Activated CD4-positive, CD25-positive, alpha-beta regulatory T cell (primary cell): ENCODE measurements at places on chromosomes 12 and 14.

DNA sequence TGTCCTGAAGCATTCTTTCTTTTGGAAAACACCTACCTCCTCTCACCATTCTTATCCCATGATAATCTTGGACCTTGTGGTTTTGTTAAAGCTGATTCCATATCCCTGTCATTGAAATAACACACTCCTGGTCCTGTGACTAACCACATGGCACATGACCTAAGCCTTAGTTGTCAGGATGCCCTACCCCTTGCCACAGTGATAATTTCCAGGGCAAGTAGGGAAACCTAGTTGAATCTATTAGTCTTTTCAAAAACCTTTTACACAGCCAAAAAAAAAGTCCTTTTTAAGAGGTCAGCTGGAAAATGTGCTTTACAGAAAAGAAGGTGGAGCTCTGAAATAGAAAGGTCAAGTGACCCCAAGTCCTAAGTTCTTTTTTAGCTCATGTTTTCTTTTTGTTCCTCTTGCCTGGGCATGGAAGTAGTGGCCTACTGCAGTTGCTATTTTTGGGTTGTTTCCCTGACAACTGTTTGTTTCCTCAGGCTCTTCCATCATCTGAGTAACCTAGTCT lies 608.4 kb downstream of the LRFN5 start:
- no peak for DNase-seq

DNA sequence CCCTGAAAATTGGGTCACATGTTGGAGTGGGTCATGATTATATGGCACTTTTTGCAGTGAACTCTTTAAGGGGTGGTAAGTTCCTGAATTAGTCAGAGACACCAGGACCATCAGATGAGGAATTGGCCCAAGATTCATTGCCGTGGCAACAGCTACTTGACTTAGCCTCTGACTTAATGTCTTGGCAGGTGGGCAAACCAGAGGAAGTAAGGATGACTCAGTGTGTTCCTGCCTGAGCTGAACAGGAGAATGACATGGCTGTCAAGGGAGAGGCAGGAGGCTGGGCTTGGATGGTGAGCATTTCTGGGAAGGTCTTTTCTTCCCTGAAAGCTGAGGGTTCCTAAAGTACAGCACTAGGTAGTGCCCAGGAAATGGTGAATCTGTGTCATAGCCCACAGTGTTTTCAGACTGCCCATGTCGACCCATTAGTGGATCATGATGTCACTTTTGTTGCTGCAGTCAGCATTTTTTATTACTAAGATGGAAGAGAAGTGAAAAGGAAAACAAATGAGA lies 170.1 kb upstream of the PWP1 start:
- DNase-seq, result no peak

DNA sequence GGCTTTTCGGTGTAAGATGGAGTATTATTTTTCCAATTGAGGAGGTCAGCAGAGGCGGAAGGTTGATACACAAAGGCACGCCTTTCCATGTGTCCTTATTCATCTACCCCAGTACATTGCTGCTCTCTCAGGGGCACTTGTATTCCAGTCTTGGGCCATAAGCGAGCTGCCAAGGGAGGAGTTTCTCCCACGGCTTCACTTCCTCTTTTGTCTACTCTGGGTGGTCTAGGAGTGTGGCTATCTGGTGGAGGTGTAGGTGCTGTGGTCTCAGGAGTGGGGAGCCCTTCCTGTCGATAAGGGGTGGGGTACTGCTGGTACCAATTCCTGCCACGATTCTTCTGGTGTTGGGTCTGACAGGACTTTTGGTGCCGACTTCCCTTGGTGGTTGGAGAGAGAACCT lies 73.4 kb downstream of the GAS2L3 start:
- no peak for DNase-seq

GRCh38 chr14:19918553-19919264 lies 1.7 kb upstream of the OR4K5 start:
- no peak for DNase-seq

DNA sequence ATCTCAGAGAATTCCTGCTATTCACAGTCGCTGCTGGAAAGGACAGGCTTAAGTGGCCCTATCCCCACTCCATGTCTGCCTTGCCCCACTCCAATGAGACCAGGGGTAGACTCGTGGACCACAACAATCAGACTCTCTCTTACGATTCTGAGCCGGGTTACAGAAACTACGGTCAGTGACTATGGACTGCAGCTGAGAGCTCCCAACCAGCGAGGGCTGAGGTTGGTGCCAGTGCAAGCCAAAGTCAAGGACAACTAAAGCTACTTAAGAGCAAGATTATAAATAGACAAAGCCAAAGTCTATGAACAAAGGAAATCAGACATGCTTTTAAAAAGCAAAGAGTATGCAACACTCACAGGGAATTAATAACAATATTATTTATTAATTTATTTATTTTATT lies 18.3 kb upstream of the AMIGO2 start:
- DNase-seq, result no peak

DNA sequence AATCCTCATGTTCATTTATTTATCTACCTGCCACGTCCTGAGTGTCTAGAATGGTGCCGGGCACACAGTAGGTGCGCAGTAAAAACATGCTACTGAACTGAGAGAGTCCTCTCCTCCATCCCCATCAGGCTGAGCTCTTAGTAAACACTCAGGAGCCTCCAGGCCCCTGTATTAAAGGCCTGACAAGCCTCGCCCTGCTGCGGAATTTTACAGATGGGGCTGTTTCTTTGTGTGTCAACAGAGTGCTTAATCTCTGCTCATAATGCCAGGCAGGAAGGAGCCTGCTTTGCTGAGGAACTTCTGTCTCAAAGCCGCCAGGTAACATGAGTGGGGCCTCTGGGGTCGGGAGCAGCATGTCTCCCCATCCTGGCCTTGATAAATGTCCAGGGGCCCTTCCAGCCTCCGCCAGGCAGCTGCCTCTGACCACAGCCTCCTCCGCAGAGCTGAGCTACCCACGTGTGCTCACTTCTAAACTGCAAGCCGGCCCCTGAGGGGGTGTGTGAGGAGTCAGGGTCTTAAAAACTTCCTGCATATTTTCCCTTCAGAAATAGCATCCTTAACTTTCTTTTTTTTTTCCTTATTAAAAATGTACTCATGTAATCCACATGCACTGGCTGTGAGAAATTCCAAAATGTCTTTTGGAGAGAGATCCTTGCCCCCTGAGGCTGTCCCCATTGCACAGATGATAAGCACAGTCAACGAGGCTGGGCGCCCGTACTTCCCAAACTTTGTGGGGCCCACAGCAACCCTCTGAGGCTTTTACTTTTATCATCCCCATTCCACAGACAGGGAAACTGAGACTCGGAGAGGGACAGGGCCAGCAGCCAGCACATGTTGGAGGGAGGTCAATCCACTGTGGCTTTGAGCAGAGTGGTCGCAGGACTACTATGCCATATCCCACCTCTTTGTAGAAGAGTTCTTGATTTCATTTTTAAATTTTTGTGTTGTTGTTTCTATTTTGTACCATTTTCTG lies 116.0 kb upstream of the NCOR2 start:
- DNase-seq, result no peak

- DNase-seq, result no peak
Measured at GRCh38 chr12:966724-967123, 17.2 kb upstream of the RAD52 start.
